ENCODE measurements at places on chromosomes 16 and 17.

- no peak for DNase-seq
Observed at GRCh38 chr16:67089101-67089500, 20.6 kb upstream of the PHAF1 start.

DNA sequence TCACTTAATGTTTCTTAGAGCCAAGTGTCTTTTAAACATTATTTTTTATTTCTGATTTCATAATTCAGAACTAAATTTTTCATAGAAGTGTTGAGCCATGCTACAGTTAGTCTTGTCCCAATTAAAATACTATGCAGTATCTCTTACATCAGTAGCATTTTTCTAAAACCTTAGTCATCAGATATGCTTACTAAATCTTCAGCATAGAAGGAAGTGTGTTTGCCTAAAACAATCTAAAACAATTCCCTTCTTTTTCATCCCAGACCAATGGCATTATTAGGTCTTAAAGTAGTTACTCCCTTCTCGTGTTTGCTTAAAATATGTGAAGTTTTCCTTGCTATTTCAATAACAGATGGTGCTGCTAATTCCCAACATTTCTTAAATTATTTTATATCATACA is 13.6 kb upstream of the BCAS3 start:
- DNase-seq: no peak

DNA sequence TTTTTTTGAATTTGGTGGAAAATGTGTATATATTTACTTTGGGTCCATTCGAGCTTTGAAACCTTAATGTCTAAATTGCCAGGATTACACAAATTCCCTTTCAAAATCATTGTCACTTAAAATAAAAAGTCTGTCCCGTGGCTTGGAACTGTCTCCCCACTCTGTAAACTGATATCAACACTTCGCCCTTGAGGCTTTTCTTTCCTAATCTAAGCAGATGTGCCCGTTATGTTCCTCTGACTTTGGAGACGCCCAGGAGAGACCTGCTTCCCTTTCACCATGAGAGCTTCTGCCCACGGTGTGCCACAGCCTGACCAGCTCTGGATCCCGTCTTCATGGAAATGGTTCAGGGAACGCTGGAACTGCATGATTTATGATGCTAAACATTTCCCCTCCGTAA is 151.3 kb downstream of the C16orf95 start:
- DNase-seq: no peak

- no peak for DNase-seq
Observed at GRCh38 chr16:11188801-11189740, 66.9 kb downstream of the SOCS1 start.

GRCh38 chr16:25289466-25289865 is 31.8 kb upstream of the ZKSCAN2 start:
- no peak for DNase-seq

GRCh38 chr17:20133517-20133916 is 124.4 kb downstream of the SPECC1 start:
- DNase-seq: no peak

DNA sequence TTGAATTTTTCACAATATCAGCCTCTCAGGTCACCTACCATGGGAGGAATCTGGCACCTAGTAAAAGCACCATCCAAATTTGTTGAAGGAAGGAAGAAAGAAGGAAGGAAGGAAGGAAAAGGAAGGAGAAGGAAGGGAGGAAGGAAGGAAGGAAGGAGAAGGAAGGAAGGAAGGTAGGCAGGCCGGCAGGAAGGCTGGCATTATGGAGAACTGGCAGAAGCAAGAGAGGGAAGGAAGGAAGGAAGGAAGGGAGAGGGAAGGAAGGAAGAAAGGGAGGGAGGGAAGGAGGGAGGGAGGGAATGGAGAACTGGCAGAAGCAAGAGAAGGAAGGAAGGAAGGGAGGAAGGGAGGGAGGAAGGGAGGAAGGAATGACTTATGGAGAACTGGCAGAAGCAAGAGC is 24.3 kb downstream of the WSCD1 start:
- no peak for DNase-seq

DNA sequence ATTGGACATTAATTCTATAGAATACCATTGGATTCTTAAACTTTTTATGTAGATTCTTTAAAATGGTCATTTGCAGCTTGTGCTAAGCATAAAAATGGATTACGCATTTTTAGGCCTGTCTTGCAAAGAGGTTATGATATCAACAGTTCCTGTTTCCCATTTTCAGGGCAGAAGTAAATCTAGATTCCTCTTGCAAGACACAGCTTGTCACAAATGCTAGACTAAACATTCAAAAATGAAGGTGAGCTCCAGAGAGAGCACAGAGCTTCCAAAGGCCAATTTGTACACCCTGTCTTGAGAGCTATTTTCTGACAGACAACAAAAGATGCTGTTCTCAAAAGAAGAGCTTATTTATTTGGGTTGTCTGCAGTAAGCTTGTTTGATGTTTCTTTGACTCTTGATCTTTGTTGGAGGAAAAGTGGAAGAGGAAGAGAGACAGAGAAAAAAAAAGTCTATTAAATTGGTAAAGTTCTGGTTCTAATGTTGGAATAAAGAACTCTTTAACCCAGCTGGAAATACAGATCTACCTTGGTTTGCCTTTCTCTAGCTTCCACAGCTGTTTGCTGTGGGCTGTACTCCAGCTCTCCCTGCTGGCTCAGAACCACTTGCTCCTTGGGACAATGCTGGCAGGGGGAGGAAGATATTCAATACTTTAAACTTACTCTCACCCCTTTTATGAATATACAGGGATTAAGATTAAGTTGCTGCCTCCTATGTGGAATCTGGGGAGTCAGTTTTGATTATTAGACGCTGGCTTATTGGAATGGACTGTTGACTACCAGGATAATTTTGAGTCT is 651.8 kb downstream of the CDH11 start:
- no peak for DNase-seq

DNA sequence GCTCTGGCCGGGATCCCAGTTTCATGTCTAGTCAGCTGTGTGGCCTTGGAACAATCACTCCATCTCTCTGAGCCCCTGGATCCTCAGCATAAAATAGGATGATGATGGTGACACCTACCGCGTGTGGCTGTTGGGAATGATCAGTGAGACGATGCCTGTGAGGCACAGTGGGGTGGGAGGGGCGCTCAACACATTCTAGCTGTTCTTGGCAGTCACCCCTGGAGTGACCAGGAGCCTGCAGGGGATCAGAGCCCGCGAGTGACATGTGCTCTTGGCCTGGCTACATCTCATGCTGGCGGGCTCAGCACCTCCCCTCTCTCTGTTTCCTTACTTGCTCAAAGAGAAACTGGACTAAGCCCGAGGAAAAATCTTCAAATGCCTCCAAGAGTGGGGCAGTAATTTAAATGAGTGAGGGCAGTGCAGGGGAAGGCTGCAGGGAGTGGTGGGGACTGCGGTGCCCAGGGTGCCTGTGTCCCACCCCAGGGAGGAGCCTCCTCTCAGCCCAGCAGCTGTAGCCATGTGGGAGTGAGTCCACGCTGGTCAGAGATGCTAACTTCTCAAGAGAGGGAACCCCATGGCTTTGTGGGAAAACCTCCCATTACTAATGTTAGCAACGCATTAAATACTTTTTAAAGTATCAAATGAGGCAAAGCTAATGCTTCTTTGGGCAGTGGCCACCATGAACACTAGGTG is 23.1 kb upstream of the DOK4 start:
- no peak for DNase-seq

DNA sequence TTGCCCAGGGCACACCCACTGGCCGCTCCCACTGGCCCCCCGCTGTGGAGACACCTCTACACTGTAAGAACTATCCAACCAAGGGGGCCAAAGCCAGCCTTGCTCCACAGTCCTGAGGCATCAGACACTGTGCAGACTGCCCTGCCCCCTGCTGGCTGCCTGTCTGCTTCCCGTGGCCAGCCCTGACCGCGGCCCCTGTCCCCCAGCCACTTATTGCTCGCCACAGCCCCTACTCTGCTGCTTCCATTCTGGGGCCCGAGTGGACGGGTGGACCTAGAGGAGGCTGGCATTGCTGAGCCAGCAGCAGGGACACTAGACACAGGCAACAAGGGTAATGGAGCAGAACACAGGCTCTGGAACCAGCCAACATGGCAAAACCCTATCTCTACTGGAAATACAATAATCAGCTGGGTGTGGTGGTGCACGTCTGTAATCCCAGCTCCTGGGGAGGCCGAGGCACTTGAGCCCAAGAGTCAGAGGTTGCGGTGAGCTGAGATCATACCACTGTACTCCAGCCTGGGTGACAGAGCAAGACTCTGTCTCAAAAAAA is 19.7 kb upstream of the LRRC37A3 start:
- no peak for DNase-seq

DNA sequence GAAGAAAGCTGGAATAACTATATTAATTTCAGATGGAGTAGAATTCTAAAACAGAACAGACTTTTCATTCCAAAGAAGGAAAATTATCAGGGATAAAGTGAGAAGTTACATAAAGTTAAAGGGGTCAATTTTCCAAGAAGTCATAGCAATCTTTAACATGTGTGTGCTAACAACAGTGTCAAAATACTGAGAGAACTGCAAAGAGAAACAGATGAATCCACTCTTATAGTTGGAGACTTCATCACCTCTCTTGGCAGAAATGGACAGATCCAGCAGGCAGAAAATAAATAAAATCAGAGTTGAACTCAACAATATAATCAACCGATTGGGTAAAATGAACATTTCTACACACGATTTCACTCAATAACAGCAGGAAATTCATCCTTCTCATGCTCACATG is 5.4 kb downstream of the ABCA9 start:
- no peak for DNase-seq

- DNase-seq: peak; percentile 60
Observed at GRCh38 chr16:82229800-82230619, 60.0 kb upstream of the MPHOSPH6 start.

- no peak for DNase-seq
Observed at GRCh38 chr17:18315562-18315922, 449 bp downstream of the SMCR8 start.

- DNase-seq: peak; percentile 93
Observed at GRCh38 chr17:8176197-8176940, at the start of gene TMEM107. Gene TMEM107, minus strand, starts transcription at chr17:8176380. Its CDS starts 94 bp downstream, at chr17:8176286.

- no peak for DNase-seq
Observed at GRCh38 chr17:27664606-27664965, 33.6 kb downstream of the LGALS9 start.

All from NCI-H748 treated with DMSO at 0.1 percent for 48 hours (cell line).